ENCODE measurements at places on chromosomes 6 and 20.
A peak's percentile ranks its signal among the peaks of the same experiment; 100 is the strongest.

GRCh38 chr20:47762699-47763268 is 22.5 kb downstream of the SULF2 start:
- DNase-seq, result no peak

DNA sequence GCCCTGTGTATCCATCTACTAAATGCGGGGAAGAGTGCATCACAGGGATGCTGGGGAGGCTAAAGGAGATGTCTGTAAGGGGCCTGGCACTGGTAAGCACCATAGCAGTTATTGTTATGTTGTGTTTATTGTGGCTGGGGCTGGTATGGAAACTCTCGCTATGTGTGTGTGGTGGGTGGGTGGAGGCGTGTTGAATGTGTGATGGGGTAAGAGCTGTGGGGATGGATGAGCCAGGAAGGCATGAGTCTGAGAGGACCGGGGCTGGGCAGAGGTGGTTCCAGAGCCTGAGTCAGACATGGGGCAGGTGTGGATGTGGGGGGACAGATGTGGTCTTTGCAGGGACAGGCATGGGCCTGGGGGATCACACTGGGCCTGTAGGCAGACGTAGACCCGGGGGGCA is 88.1 kb downstream of the GRM4 start:
- no peak for DNase-seq

DNA sequence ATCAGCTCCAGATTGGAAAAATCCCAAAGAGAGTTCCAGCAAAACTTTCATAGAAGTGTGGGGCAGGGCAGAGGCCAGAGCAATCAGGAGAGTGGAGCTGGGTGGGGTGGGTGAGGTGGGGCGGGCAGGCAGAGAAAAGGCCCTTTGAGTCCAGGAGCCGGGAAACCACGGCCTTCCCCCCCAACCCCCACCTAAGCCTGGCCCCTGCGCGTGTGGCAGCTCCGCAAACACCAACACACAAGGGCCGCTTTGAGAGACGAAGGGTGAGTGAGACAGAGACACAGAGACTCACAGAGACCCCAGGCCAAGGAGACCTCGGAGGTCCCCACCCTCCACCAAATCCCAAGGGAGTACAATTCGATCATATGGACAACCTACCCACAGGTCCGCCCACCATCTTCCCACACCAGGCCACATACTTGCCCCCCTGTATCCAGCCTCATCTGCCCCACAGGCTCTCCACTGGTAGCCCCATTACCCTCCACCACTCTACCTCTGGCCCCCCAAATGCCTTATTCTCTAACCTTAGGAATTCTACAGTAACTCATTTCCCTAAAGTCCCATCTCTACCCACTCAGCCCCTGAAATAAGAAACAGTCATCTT is 1.7 kb downstream of the COL11A2 start:
- DNase-seq, result no peak

- DNase-seq, result no peak
Measured at GRCh38 chr6:56756219-56756789, 113.6 kb upstream of the DST start.

GRCh38 chr20:63693083-63693732 is 3.2 kb upstream of the TNFRSF6B start:
- DNase-seq, result no peak

- DNase-seq, result no peak
Measured at GRCh38 chr6:11964729-11965335, 47.3 kb upstream of the HIVEP1 start.

DNA sequence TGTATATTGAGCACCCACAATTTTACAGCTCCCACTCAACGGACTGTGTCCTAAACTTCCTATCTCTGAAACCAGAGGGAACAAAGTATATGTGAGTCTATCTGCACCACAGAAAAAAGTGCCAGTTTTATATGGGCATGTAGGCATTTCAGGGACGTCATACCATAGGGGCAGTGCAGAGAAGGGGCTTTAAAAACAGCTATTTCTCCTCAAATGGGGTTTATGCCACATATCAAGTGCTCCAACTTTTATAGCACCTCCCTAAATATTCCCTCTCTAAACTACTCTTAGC is 28.9 kb upstream of the ASF1A start:
- no peak for DNase-seq

GRCh38 chr6:52533491-52533890 is 43.4 kb downstream of the TRAM2 start:
- DNase-seq, result no peak

DNA sequence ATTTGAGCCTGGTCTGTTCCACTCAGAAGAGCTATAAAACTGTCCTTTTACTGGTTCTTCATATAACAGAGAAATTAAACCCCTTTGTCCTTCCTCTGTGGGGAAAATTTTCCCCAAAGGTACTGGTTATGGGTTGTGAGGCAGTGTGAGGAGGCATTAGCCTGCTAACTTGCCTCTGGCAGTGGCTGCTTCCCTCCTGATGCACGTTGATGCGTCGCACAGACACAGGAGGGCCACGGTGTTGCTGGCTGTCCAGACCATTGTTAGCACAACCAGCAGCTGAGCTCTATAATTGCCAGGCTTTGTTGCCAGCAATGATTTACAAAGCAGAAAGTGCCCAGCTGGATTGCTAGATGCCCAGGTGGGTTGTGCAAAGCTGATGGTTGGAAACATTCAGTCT is 10.1 kb downstream of the AAR2 start:
- DNase-seq, result no peak

DNA sequence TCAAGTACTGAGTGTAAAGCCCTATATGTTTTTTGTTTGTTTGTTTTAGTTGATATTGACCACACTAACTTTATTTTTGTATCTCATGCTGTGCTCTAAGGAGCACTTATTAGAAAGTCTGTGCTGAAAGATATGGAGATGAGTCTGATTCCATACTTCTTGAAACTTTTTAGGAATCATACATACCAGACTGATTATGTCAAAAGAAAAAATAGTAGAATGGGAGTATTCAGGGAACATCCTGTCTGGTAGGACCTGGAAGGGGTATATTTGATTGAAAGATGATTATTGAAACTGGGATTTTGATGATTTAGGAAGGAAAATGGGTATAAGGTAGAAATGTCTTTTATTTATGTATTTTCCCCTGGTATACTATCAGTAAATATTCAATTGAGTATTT is 111.4 kb downstream of the QKI start:
- no peak for DNase-seq

GRCh38 chr20:63055575-63056235 is 48.9 kb upstream of the BHLHE23 start:
- no peak for DNase-seq

DNA sequence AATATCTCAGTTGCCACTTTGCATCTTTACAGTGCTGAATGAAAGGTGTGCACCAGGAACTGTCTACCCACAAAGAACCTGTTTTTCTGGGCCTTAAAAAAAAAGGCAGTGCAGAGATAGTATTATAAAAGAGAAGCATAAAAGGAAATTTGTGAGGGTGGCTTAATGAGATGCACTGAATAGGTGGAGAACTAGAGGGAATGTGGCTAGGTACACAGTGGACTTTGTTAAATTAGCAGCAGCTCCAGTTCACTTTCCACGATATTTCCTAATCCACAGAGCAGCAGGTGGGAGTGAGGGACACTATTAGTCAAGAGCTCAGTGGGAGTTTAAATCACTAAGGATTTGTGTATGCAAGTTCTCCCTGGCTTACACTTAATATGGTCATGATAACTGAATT is 38.8 kb downstream of the MAP7 start:
- DNase-seq, result no peak

GRCh38 chr6:37514321-37514771 is 14.7 kb upstream of the CCDC167 start:
- peak; percentile 72 for DNase-seq

DNA sequence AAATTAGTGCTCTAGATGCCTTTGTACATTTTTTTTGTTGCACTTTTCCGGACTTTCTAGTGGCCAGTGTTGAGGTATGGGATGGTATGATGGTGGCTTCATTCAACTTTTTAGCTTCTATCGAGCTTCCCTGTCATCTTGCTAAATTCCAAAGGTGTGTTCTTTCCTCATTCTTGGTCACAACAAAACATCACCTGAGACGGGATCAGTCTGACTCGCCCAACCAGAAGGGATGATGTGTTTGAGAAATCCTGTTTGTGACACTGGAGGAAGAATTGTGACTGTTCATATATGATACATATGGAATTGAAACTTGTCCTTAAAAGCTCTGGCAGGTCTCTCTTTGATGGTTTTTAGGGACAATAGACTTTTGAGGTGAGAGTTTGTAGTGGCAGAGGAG is 33.8 kb downstream of the KCNS1 start:
- no peak for DNase-seq

DNA sequence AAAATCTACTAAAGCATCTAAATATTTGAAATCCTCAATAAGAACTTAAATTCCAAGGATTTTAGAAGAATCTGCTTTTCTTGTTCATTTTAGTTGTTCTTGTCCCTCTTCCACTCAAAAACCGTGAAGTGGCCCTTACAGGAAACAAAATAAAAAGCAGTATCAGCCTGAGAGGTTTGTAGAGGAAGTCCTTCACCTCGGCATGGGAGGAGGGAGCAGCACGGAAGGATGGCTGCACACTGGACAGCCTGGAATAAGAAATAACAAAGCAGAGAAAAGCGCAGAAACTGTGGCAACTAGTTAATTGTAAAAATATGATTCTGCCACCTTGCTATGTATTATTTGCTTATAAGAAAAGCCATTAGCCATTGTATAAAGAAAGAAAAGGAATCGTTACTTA is 46.1 kb downstream of the RALGAPA2 start:
- DNase-seq, result peak; percentile 25

- peak; percentile 75 for DNase-seq
Measured at GRCh38 chr20:49534255-49534712, 33.7 kb downstream of the PTGIS start.

- no peak for DNase-seq
Measured at GRCh38 chr6:6486595-6486994, 101.9 kb upstream of the LY86 start.

DNA sequence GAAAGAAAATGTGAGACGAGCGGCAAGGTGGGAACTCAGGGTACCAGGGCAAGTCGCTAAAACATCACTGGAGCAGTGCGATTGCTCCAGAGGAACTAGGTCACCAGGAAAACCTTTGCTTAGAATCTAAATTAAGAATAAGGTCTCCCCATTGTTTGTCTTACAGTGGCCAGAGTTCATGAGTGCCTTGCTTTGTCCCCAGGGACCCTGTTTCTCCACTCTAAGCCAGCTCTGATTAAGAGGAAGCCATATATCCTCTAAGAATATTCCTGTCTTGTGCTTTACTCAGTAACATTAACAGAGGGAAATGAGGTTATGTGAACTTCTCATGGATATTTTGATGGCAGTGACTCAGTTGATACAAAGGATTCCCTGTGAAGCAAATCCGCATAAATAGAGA is 305.8 kb downstream of the CD83 start:
- DNase-seq, result no peak

- no peak for DNase-seq
Measured at GRCh38 chr20:38224531-38224930, 36.0 kb downstream of the KIAA1755 start.

DNA sequence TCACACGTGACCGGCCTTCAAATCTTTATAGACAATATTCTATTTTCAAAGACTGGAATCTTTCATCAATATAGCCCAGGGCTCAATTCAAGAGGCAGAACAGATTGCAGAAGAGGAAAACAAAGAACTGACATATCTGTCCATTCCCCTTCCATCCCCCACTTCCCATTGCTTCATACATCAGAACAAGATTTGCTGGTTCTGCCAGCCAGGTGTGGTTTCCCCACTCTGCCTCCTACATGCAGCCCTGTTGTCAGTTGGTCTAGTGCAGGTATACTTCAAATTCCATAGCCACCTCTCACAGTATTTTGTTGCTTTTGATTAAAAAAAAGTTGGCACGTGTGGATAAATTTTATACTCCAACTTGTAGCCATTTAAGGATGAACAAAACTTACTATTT is 174.9 kb downstream of the CD109 start:
- DNase-seq, result no peak

DNA sequence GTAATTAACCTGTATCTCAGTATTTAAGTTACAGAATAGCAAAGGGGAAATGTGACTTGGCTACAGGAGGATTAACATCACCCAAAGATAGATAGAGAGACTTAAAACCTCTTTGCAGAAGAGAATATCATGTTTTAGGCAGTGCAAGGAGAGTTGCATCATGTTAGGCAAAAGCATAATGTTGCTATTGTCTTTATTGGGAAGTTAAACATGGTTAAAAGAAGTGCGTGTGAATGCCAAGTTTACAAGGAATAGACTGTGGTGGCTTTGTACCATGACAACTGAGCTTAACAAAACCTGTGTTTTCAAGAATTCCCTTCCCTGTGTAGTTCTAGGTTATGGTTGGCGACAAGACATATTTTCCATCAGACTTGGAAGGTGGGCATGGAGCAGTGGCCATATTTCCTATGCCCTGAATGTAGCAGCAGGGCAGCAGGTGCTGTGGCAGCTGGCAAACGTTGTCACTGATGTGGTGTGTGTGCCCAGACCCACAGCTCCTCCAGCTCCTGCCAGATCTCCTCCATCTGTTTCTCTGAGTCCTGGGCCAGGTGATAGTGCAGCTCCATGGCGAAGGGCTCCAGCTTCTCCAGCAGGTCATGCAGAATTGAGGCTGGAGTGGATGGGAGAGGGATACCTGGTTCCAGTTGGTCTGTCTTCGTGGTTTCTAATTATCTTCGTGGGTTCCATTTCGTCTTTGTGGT is 163.3 kb downstream of the QRSL1 start:
- DNase-seq, result no peak

DNA sequence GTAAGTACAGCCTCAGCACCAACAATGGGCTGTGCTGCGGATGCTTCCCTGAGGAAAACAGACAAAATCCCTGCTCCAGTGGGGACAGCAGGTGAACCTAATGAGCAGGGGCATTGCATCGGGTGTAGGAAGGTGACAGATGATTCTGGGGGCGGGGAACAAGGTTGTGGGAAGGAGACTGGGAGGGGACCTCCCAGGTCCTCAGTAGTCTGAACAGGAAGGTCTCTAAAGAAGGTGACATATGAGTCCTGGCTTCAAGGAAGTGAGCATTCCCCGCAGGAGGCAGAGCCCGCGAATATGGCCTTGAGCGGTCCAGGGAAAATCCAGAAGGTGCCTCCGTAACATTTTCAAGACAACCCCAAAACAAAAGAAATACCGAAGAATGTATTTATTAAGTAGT is 19.4 kb downstream of the ULBP1 start:
- DNase-seq, result no peak

DNA sequence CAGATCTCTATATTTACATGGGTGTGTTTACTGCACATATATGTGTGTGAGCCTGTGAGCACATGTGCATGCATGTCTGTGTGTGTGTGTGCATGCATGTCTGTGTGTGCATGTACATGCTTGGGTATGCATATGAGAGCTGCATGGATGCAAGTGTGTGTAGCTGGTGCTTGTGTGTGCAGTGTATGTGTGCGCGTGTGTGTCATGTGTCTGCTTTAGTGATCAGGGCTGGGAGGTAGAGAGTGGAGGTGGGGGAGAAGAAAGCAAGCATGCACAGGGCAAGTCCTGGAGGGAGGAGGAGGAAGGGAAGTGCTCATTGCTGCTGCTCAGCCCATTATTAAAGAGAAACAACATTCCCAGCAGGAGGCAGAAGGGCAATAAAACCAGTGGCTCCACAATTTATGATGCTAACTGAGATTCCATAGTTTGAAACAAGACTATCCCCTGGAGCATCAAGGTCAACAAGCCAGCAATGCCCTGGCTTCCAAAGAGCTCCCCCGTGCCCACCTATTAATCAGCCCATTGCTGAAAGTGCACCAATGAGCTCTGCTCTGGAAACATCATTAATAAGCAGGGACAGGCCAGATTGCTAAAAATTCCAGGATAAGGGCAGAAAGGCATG is 414.0 kb downstream of the MAFB start:
- DNase-seq, result no peak

GRCh38 chr6:106339334-106340029 is 13.9 kb upstream of the ATG5 start:
- DNase-seq, result peak; percentile 76

GRCh38 chr6:25253351-25253750 is 25.8 kb upstream of the CARMIL1 start:
- DNase-seq, result peak; percentile 76

- DNase-seq, result no peak
Measured at GRCh38 chr6:7045331-7045730, 62.4 kb upstream of the RREB1 start.
